Cardiac fibroblast (primary cell): ENCODE measurements at places on chromosomes 11 and 22.
A peak's percentile ranks its signal among the peaks of the same experiment; 100 is the strongest.

DNA sequence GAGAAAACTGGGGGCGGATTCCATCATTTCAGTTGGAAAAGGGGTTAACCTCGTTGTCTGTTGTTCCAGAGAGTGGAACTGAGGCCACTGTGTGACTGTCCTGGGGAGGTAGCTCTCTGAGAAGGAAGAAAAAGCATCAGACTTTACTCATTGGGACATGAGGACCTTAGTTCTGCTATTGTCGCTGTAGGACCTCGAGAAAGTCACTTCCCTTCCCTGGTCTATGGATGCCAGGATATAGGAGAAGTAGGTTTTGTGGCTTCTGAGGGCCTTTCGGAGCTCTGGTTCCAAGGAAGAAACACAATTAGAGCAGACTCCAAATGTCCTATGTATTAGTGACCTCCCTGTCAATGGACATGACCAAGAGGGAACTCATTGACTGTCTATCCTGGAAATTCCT, 6.2 kb downstream of the MYO18B start:
- DNase-seq = no peak

GRCh38 chr22:19974268-19974861, 32.7 kb upstream of the TXNRD2 start:
- DNase-seq = peak; percentile 74

DNA sequence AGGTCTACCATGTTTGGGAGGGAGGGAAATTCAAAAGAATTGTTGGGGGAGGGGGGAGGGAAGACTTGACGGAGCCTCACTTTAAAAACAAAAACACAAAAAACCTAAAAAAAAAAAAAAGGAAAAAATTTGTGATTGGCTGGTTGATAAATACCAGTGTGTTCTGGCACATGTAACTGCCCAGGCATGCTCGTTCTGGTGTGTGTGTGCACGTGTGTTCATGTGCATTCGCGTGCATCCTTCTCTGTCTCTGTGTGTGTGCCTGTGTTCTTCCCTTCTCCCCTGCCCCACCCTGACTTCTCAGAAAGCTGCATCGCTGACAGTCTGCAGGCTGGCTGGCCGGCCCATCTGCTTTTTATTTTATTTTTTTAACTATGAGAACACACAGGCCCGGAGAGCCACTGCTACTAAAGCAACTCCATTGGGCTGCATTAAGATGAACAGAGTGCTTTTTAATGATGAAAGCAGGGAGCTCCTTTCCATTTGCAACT, 22.6 kb upstream of the ADSL start:
- DNase-seq = no peak

DNA sequence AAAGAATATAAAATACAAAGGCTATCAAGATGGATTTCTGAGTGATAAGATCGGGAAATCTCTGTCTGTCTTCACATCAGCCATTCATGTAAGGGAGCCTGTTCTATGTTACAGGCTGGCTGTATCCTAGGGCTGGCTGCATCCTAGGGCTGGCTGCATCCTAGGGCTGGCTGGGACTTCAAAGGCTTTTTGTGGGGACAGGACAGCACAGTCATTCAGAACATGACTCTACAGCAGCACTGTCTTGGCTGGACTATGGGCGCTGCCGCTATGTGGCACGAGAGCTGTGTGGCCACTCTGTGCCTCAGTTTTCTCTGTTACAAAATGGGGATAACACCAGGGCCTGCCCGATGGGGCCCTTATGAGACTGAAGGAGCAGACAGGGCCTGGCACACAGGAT, 10.2 kb downstream of the ADAMTS8 start:
- no peak for DNase-seq

DNA sequence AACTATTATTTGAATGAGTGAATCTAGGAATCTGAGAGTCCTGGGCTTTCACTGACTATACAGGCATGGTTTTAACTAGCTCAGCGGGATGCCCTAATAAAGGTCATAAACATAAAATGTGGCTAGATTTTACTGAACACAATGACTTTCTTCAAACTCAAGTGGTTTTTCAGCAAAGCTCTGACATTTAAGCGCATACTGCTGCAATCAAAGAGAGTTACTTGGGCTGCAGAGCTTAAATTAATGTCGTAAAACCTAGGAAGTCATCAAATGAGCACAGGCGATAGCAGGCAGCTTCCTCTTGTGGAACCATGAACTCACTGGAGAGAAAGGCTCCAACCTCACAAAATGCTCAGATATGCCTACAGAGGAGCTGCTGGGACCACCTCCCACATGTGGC, 6.7 kb downstream of the CSNK2A3 start:
- DNase-seq = no peak

DNA sequence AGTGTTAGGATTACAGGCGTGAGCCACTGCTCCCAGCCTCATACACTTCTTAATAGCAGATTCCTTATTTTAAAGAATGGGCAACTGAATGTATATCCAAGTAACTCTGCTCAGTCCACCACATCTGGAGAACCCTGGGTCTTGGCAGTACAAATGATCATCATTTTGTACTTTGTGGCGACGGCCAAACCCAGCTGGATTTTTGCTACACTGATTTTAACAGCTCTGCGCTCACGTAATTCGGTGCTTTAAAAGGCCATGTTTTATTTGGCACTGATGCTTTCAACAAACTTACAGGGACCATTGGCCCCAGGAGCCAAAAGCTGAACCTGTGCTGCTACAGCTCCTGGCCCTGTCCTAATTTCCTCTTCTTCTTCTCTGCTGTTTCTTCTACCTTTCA, 60.8 kb upstream of the PDE3B start:
- DNase-seq = no peak

GRCh38 chr22:42645341-42645937, 3.8 kb downstream of the CYB5R3 start:
- DNase-seq = peak; percentile 35

DNA sequence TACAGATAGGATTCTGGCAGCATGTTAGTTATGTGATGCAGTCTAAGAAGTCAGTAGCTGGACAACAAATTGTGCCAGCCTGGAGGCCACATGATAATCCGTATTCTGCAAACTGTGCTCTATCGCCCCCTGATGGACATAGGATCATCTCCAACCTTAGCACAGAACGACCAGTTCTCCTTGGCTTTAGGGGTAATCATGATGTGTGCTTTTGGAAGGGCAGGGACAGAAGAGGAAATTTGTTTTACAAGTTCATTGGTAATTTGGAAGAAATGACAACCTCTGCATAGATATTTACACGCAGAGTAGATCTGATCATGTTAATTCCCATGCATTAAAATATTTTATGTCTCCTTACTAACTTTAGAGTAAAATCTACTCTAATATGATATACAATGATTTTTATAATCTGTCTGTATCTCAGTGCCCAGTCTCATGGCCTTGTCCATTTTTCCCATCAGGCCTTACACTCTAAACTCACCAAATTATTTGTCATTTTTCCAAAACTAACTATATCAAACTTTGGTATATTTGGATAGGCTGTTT, 12.1 kb downstream of the OR10D3 start:
- DNase-seq = peak; percentile 81

DNA sequence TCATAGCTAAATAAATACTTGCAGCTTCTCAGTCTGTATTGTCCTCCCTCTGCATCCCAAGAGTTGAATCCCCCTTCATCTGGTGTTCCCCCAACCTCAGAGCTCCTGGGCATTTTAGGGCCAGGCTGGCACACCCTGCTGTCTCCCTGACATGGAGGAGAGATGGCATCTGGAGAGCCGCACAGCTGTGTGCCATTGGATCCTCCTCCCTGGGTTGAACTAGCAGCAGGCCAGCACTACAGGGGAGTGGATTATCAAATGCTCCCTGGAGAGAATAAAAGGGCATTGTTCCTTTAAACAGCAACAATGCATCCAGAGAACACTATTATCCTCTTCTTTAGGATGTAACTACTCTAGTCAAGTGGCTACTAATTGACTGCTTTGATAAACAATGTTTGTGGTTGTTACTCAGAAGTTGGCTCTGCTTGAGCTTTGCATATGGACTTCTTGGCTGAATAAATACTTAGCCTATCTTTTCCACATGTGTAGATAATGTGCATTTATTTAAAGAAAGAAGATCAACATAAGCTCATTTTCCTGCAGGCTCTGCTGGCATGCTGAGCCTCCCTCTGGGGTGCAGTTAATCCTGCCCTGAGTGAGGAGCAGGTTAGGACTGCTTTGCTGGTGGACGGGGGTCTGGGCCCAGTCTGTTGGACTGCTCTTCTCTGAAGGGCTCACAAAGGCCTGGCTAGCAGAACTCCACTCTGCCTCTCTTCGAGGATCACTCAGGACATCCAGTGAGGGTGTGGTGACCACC, 897.2 kb downstream of the TBC1D22A start:
- DNase-seq = no peak

DNA sequence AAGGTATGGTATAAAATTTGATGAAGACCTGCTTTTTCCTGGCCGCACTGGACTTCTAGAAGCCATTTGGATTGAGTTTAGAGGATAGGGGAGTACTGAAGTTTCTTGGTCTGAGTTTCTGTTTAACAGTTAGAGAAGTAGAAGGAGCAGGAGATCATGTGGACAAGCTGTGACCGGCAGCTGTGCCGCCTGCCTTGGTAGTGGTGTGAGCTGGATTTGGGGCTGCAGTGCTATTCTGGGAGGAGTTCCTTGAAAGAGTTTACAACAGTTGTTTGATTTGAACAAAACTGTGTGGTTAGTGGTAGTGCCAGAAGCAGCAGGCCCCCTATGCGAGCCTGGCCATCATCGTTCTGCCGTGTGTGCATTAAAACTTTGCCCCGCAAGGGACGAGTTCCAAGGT, 105.2 kb downstream of the PDHX start:
- DNase-seq = no peak
